ENCODE measurements at places on chromosomes 1 and 21.

GRCh38 chr1:190754666-190755065, 277.0 kb upstream of the BRINP3 start:
- ATAC-seq, result no peak

GRCh38 chr1:53532912-53533311, 73.7 kb downstream of the DMRTB1 start:
- no peak for ATAC-seq

- no peak for ATAC-seq
These were observed 22.5 kb downstream of the BATF3 start for GRCh38 chr1:212677136-212677535.

DNA sequence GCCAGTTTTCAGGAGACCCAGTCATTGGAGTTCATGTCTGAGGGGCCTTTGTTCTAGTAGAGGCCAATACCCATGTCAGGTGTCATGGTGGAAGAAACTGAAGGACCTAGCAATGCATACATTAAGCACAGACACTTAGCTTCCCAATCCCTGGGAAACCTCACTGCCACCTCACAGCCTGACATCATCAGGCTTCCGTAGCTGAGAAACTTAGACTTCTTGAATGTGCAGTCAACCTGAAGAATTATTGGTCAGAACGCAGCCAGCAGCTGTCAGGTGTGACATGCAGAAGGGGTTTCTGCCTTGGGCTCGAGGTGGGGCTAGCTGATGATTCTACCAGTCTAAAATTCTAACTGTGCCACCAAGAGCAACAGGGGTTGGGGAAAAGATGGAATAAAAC, 1.9 kb upstream of the ITPKB start:
- ATAC-seq, result no peak

DNA sequence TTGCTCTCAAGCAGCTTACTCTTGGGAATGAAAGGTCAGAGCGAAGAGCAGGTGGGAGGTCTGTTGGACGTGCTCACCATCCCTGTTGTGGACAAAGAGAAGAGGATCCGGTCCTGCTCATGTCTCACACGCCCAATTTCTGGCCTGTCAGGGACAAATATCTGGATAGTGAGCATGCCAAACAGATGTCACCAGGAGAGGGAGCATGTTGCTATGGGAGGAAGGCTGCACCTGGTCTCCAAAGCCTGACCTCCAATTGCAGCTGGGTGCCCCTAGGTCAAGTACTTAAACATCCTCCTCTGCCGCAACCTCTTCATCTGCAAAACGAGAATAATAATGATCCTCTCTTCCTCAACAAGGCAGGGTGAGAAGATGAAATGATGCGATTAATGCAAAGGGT, 53.4 kb downstream of the DMRTA2 start:
- ATAC-seq, result no peak

Measured in activated CD4-positive, CD25-positive, alpha-beta regulatory T cell treated with anti-CD3 and anti-CD28 coated beads, Interleukin-2, amount 50 U/mL, for 24 hours (primary cell).